ENCODE measurements at places on chromosomes 5 and 9.
A peak's percentile ranks its signal among the peaks of the same experiment; 100 is the strongest.

GRCh38 chr9:79263628-79264027 lies 308.1 kb upstream of the TLE4 start:
- peak; percentile 61 for DNase-seq

GRCh38 chr9:71781391-71781790 lies 13.1 kb upstream of the CEMIP2 start:
- DNase-seq: no peak

- no peak for DNase-seq
Observed at GRCh38 chr9:137078701-137079400, 1.5 kb downstream of the UAP1L1 start.

DNA sequence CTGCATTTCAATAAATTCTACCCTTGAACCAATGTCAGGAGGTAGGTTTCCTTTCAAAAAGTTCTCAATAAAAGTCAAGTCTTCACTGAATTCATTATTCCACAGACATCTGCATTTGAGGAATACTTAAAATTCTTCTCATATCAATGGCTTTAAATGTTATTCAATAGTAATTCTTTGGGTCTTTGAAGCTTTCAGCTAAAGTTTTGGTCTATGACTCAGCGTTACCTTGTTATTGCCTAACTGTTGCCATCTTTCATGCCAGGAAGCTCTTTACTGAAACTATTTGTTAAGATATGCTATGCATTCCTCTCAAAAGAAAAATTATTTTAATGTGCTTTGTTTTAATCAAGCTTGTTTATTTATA lies 170.5 kb downstream of the NNT start:
- peak; percentile 67 for DNase-seq

DNA sequence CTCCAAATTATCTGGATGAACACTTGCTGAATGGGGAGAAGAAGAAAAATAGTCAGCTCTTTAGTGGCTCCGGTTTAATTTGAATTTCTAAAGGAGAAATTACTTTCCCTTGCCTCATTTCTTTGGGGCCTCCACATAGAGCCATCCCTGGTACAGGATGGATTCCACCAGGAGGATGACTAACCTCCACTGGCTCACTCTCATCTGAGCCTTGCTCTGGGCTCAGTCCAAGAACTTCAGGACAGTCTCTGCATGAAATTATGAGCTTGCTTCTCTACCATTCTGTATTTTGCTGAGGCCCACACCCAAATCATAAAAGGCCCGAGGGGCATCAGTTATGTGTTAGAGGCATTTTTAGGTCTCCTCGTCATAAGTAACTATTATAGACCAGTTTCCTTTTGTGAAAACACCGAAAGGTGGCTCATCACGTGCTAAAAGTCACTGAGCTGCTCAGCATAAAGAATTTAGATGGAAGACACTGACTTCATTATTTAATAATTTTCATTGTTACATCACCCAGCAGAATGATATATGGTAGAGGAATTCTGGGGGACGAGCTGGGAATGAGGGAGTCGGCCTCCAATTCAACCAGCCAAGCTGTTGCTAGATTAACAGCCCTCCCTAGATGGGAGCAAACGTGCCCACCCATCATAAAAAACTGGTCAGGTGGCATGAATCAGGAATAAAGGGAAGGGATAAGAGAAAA lies 222.1 kb downstream of the TARS1 start:
- DNase-seq: peak; percentile 76

GRCh38 chr5:113201715-113202114 lies 225.1 kb downstream of the DCP2 start:
- DNase-seq: no peak

DNA sequence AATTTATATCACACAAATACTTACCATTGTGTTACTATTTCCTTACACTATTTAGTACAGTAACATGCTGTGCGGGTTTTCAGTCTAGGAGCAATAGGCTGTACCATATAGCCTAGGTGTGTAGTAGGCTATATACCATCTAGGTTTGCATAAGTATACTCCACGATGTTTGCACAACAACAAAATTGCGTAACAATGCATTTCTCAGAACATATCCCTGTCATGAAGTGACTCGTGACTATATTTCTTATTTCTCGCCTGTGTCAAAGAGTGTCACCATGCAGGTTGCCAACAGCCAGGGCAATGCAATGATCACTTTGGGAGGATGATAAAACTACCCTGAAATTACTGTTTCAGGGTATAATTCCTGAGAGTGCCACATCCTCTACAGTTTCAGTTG lies 65.6 kb upstream of the CD180 start:
- DNase-seq: no peak

- DNase-seq: no peak
Observed at GRCh38 chr9:29796291-29796952, 2223.1 kb upstream of the C9orf72 start.

DNA sequence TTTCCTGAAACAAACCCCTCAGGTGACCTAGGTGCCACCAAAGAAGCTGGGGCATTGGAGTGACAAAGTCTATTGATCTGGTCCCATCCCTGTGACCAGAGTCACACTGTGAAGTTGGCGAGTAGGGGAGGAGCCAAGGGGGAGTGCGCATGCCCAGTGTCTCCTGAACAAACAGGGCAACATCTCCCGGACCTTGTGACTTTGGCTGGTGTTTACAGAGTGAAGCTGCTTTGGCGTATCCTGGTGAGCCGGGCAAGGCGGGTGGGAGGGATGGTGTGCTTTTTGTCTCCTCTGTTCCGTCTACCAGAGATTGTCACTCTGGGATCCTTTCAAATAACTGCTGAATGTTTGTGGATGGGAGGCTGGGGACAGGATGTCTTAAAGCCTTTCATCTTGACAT lies 204.5 kb downstream of the HSPA4 start:
- no peak for DNase-seq

GRCh38 chr5:123708074-123708806 lies 196.3 kb downstream of the CSNK1G3 start:
- peak; percentile 90 for DNase-seq

- no peak for DNase-seq
Observed at GRCh38 chr9:110028271-110028670, 179.7 kb downstream of the C9orf152 start.

DNA sequence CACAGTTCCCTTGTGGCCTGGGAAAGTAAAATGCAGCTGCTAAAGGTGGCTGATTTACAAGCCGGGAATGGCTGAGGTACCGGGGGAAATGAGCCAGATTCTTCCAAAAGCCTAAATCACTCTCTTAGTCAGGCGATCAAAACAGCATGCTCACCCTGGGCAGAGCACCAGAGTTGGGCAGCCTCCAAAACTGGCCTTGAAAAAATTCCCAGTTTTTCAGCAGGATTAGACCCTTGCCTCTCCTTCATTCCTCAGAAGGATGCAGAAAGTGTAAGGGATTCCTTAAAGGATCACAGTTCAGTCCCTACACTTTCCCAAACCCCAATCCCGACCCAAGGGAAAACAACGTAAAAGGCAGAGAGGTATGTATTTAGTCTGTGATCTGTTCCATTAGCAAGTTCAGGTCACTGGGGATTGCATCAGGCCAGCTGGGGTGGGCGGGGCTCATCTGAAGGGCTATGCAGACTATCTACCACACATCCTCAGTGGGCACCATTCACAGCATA lies 16.9 kb downstream of the TMEM174 start:
- DNase-seq: peak; percentile 72

- no peak for DNase-seq
Observed at GRCh38 chr9:126198854-126199253, 127.8 kb upstream of the MVB12B start.

GRCh38 chr9:6664204-6664680 lies 18.7 kb upstream of the GLDC start:
- no peak for DNase-seq

GRCh38 chr5:135184646-135185045 lies 150.6 kb upstream of the PITX1 start:
- no peak for DNase-seq

DNA sequence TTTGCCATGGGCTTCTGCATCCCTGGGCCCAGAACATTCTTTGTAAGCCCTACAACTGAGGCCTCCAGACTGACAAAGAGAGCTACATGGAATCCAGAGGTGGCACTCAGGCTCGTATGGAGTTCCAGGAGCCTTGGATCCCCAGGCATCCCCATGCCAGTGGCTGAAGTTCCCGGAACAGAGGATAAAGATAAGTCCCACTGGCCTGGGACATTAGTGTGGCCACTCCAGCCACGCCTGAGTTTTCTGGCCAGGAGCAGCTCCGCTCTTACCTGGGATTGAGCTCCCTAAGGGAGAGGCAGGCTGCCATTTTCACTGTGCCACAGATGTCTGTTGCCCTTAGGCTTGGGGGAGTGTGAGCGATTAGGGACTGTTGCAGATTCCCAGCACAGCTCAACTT lies 656.3 kb upstream of the FAM174A start:
- no peak for DNase-seq

- DNase-seq: no peak
Observed at GRCh38 chr5:55035480-55035879, 11.4 kb downstream of the GZMK start.

GRCh38 chr5:142690667-142691066 lies 4.8 kb upstream of the FGF1 start:
- DNase-seq: no peak

DNA sequence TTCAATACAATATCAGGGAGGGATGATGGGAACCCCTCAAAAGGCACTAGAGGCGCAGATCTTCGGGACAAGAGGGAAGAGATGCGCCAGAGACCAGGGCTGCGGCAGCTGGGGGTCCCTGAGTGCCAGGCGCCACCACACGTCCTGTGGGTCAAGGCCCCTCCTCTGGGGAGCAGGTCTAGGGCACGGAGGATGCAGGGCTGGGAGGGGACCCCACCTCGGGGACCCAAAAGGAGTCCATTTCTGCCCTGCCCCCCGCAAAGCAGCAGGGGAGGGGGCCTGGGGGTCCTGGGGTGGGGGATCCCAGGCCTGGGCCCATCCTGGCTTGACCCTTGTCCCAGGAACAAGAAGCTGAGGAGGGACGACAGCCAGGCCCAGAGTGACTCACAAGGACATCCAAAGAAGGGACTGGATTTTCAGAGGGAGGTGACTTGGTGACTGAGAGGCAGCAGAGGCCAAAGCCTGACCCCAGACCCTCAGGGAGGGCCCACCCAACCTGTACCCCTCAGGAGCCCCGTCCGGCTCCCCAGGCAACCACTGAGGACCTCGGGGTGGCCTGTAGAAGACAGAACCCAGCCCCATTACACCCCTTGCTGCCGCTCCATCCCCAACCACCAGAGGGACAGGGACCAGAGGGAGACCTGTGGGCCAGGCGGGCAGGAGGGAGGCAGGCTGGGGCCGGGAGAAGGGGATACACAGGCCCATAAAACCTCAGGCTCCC lies 54.2 kb downstream of the LRSAM1 start:
- DNase-seq: no peak

DNA sequence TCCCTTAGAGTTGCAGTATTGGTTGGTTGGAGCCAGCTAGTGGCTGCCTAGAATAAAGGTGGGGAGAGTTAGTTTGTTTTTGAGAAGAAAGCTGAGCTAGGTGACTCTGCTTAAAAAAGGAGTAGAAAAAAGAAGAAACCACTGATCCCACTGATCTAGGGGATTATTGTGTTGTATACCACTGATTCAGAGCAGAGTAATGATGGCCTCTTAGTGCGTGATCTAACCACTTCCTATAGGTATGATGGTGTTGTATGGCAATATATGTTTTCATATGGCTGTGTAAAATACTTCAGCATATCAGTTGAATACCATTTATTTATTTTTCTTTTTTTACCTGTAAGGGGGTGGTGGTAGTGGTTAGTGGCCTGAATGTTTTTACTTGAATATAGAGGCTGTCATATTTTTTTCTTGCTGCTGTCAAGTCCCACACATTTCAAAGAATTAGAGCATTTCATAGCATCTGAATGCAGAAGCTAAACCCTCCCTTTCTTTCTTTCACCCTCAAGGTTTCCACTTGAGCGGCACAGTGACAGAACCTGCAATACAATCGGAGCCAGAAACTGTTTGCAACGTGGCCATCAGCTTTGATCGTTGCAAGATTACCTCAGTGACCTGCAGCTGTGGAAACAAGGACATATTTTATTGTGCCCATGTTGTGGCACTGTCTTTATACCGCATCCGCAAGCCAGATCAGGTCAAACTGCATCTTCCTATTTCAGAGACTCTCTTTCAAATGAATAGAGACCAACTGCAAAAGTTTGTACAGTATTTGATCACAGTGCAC lies 140.3 kb downstream of the ZSWIM6 start:
- no peak for DNase-seq

- DNase-seq: peak; percentile 73
Observed at GRCh38 chr9:35553670-35554543, 51.2 kb upstream of the TESK1 start.

GRCh38 chr9:76701441-76702039 lies 62.7 kb upstream of the PCA3 start:
- DNase-seq: no peak

GRCh38 chr9:109253637-109254284 lies 67.1 kb downstream of the EPB41L4B start:
- peak; percentile 82 for DNase-seq

GRCh38 chr5:179620703-179621350 lies 2.6 kb downstream of the HNRNPH1 start:
- no peak for DNase-seq

GRCh38 chr5:32630867-32631491 lies 45.6 kb downstream of the SUB1 start:
- no peak for DNase-seq

GRCh38 chr5:54320256-54320655 lies 9.9 kb upstream of the ARL15 start:
- no peak for DNase-seq

DNA sequence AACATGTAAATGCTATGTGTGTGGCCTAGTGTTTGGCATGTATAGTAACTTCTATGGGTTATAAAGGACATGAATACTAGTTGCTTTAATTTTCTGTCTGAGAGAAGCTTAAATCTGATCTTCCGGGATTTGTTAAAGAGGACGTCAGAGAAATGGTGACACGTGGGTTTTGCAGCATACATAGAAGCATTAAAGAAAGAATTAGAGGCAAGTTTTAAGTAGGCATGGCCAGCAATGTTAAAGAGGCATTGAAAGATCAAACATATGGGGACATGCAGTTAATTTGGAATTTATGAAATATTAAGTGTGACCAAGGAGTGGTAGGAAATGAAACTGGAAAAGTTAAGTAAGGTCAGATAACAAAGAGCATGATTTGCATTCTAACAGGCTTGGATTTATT lies 311.4 kb upstream of the RIOK2 start:
- no peak for DNase-seq

GRCh38 chr5:111999286-111999685 lies 242.3 kb upstream of the NREP start:
- peak; percentile 90 for DNase-seq

DNA sequence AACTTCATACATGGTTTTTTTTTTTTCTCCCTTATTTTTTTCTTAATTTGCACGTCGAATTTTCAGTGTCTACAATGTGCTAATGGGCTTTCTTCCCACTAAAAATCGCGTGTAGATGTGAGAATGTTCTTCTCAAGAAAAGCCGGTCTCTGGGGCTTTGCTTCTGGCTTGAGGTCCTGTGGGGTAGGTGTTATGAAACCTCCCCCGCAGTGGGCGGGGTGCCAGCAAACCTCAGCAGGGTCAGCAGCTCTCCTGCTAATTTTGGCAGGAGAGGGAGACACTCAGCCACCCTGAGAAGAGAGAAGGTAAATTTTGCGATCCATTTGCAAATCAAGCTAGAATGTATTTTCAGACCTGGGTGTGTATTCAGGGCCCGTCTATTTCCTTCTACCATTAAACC lies 59.9 kb downstream of the NPR3 start:
- no peak for DNase-seq

- DNase-seq: peak; percentile 28
Observed at GRCh38 chr5:132469380-132470009, 21.1 kb downstream of the IRF1 start.

GRCh38 chr5:76528547-76529331 lies 94.5 kb downstream of the F2RL2 start:
- DNase-seq: no peak
